ENCODE measurements at places on chromosomes 4 and X. TPM values are rescaled to one million over a fixed set of nuclear protein-coding genes. Genes with fewer than 3 reads are reported as not detected.

GRCh38 chrX:13761606-13762414 is 27.3 kb downstream of the OFD1 start:
- DNase-seq: no peak

DNA sequence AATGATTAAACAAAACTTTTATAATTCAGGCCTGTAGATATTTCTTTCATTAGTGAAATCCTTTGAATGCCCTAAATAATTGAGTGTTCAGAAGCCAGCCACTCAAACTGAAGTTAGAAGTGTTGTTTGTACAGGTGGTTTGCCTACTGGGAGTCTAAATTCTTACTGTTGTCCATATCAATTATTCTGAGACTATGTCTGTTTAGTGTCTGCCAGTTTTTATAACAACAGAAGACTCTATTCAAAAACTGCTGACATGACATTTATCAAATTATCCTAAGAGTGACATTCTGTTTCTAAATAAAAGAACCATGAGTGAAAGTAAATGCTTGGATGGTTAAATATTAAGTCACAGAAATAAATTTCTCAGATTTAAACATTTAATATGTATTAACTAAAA is 375.1 kb downstream of the FAT4 start:
- DNase-seq: no peak

The BBS7 gene
- total RNA-seq: 22.7 TPM

The SSX2 gene
- total RNA-seq: not detected

DNA sequence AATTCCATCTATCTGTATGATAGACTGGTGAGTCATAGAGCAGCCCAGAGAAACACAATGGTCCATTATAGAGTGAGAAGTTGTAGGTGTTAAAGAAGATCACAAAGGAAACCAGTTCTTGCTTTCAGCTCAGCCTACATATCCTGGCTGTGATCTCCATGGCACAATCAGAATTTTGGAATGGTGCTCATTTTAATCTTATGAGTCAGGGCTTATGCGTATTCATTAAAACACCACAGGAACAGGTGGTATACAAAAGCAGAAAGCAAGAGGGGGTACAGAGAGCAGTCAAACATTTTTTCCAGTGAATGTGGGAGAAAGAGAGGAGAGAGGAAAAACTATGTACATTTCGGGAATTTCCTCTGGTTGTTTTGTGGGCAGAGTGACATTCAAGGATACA is 126.9 kb downstream of the MFAP3L start:
- DNase-seq: no peak

The TAF7L gene
- total RNA-seq: not detected

DNA sequence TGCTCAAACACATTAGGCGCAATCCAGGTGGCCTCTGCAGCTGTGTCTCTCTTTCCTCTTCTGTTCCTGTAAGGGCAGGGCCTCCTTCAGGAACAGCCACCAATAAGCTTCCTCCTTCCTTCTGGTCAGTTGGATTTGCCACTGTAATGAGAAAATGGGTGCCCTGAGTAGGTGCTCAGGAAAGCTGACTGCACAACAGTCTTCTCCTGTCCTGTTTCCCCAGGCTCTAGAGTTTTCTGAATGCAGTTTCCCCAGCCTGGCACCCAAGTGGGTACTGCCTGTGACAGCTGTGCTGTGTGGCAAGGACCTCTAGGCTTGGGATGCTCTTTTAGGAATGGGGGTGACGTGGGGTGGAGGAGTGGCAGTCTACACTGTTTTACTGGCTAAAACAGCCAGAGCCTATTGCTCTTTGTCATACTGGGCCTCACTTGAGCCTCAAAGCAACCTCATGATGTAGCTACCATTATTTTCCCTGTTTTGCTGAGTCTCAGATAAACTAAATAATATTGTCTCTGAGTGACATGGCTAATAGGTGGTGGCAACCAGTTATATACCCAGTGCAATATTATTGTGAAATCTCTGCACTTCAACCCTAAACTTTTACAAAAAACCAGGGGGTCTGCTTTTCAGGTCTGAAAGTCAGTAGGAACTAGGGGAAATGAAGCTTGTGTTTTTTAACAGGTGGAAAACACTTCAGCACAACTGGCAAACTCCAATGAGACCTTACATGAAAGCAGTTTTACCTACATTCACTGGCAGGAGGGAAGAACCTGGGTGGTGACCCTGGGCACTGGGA is 1.2 kb downstream of the CXCL2 start:
- DNase-seq: no peak

The ZFYVE28 gene
- total RNA-seq: 4.6 TPM

DNA sequence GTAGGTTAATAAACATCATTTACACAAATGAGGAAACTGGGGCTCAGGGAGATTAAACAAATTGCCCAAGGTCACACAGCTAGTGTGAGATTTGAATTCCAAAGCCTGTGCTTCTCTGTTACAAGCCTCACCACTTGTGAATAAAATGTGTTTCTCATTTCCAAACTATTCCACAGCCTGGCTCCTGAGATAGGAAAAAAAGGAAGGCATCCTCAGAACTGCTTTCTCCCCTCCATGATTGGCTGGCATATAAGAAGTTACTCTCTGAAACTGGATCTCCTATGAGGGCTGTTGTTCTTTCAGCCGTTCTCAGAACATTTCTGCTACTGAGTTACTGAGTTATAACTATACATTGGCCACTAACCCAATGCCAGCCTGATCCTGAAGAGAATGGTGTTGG is 237.9 kb downstream of the MAML3 start:
- DNase-seq: no peak

Data from activated naive CD8-positive, alpha-beta T cell treated with anti-CD3 and anti-CD28 coated beads for 36 hours (primary cell).